Large intestine (tissue), 12 donors: ENCODE measurements at places on chromosomes 5 and 9.

- no peaks in the 10 kb centered on the region for H3K27me3 ChIP-seq
- H3K27ac ChIP-seq: no peak overlapping the region
- DNase-seq: no peak
- H3K4me3 ChIP-seq: no peak overlapping the region
Measured at GRCh38 chr5:172701291-172701656, 60.2 kb downstream of the NEURL1B start.

- H3K27ac ChIP-seq: no peak overlapping the region
- peaks cover 29% of the 10 kb centered on the region for H3K36me3 ChIP-seq
- H3K27me3 ChIP-seq: no peaks in the 10 kb centered on the region
- H3K4me3 ChIP-seq: no peak overlapping the region
- no peaks in the 10 kb centered on the region for H3K4me1 ChIP-seq
- peak; percentile 14 for DNase-seq
Measured at GRCh38 chr5:75363726-75364495, 26.9 kb downstream of the HMGCR start.

DNA sequence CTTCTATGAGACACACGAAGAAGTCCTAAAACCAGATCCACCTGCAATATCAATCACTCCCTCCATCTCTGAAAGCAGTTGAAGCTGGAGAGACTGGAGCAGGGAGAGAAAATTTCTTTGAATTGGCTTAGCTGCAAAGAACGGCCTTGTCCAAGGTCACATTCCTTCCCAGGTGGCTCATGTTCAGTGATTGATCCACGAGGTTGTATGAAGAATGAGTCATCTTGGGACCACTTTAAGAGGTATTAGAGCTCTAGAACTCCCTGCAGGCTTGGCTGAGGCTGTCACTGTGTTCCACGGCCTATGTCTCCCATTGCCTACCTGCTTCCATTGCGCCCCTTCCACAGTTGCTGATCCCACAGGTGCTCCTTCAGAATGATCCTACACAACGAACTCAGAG, 68.2 kb downstream of the HMHB1 start:
- H3K36me3 ChIP-seq: no peaks in the 10 kb centered on the region
- no peaks in the 10 kb centered on the region for H3K4me1 ChIP-seq
- H3K27ac ChIP-seq: no peak overlapping the region
- peaks cover 2% of the 10 kb centered on the region for H3K27me3 ChIP-seq

DNA sequence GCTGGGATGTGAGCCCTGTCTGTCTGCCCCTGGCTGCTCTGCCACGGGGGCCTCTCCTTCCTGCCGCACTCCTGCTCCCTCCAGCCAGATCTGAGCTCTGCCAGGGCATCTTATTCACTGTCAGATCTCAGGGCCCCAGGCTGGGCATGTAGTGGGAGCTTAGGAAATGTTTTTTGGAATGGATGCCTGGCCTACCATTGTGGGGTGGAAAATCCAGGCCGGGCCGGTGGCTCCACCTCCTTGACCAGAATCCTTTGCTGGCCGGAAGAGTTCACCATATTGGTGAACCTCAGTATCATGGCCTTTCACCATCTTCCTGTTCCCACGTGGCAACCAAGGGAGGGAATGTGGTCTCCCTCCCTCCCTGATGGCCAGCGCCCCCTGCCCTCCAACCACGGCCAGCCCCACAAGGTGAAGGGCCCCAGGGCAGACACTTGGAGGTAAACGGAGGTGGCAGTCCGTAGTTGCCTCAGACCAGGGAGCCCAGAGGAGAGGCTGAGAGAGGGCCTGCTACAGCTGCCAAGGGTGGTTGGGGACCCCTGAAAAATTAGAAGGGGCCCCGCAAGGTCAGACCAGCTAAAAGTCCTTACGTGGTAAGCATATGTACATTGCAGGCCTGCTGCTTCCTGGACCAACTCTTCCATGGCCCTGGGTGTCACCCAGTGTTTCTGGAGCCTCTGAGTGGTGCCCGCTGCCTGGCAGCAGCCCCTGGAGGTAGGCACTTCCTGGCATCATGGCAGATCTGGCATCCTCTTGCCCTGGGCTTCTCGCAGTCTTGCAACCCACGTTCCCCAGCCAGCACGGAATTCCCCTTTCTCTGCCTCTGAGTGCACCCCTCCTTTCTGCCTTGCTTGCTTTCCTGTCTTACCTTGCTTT, 153.3 kb downstream of the RGS3 start:
- no peak for DNase-seq
- peak overlapping the region; percentile 5 for H3K27ac ChIP-seq
- no peaks in the 10 kb centered on the region for H3K27me3 ChIP-seq
- no peak overlapping the region for H3K4me3 ChIP-seq
- no peaks in the 10 kb centered on the region for H3K36me3 ChIP-seq

- H3K27me3 ChIP-seq: no peaks in the 10 kb centered on the region
- no peak for DNase-seq
- H3K4me1 ChIP-seq: no peaks in the 10 kb centered on the region
- no peak overlapping the region for H3K4me3 ChIP-seq
- peaks cover 3% of the 10 kb centered on the region for H3K36me3 ChIP-seq
Measured at GRCh38 chr9:131961496-131961880, 118.2 kb downstream of the MED27 start.

DNA sequence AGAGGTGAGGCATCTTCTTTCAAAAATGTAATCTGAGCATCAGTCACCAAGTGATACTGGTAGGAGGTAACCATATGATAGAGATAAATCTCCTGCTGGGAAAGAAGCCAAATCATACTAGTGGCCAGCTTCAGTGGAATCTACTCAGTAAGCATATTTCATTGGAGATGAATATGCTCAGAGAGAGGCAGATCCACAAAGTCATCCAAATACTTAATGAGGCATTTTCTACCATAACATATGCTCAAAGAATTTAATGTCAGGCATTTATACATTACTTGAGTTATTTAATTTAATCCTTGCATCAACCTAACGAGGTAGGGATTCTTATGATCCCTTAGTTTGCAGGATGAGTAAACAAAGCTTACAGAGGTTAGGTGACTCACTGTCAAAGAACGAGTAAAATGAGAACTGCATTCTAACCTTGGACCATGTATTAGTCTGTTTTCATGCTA, 50.9 kb upstream of the DMRTA1 start:
- no peaks in the 10 kb centered on the region for H3K4me1 ChIP-seq
- no peaks in the 10 kb centered on the region for H3K27me3 ChIP-seq
- H3K4me3 ChIP-seq: no peak overlapping the region
- no peak for DNase-seq
- H3K27ac ChIP-seq: no peak overlapping the region

DNA sequence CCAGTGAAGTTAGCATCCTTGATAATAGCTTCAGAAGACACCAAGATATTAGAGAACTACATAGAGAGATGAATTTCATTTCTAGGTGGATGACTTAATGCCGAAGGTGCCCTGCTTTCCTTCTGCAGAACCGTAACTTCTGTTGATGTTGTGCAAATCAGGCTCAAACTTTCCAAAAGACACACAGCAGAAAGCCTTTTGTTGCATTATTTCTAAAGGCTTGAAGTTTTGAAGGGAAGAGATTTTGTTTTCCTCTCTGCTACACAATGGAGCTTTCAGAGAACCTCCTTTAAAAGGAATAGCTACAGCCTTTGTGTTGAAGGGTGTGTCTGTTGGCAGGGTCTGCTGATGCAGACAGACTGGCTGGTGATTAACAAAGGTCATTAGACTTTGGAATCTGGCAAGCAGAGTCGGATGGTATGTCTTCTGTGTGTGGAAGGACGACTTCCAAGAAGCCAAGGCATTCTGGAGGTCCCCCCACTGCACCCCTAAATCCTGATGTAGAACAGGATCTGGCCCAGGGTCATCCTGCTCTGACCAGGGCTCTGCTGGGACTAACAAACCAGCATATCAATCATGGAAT, 57.8 kb downstream of the ZNF462 start:
- H3K27ac ChIP-seq: peak overlapping the region; percentile 97
- peak; percentile 89 for DNase-seq
- no peaks in the 10 kb centered on the region for H3K27me3 ChIP-seq
- H3K36me3 ChIP-seq: peaks cover 25% of the 10 kb centered on the region
- peak overlapping the region; percentile 20 for H3K4me3 ChIP-seq
- H3K4me1 ChIP-seq: peaks cover 49% of the 10 kb centered on the region

DNA sequence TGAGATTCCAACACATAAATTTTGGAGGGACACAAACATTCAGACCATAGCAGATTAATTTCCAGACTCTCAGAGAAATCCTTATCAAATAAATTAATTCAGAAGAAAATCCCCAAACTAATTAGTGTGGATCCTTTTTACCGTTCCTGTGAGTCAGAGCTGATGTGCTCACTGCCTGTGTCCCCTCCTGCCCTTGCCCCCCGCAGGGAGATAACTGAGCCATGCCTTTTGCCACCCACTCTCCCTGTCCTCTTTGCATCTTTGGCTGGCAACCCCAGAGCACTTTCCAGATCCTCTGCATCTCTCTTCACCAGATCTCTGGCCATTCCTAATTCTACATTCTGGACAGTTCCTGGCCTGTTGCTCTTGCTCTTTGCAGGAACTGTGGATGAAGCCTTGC, 135.4 kb upstream of the MAP1B start:
- H3K36me3 ChIP-seq: no peaks in the 10 kb centered on the region
- H3K27me3 ChIP-seq: no peaks in the 10 kb centered on the region
- no peak overlapping the region for H3K4me3 ChIP-seq

GRCh38 chr5:135327429-135328127, 71.5 kb downstream of the MACROH2A1 start:
- H3K27ac ChIP-seq: no peak overlapping the region
- H3K4me3 ChIP-seq: no peak overlapping the region
- no peak for DNase-seq
- H3K36me3 ChIP-seq: peaks cover 8% of the 10 kb centered on the region
- H3K4me1 ChIP-seq: peaks cover 34% of the 10 kb centered on the region

DNA sequence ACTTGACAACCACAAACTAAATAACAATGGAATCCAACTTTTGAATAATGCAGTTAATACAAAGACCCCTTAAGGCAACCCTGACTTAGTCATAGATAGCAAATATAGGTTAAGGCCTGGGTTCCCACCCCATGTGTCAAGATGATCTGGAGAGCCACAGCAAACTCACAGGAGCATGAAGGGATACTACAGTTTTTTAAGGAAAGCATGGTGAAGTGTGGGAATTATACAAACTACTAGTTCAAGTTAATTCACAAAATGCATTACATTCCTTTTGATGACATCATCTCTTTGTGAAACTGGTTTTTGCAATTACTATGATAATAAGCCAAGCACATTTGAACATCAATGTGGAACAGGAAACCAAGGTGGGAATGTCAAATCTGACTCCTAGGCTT, 50.6 kb downstream of the LHFPL2 start:
- peaks cover 44% of the 10 kb centered on the region for H3K4me1 ChIP-seq
- H3K4me3 ChIP-seq: no peak overlapping the region
- H3K27ac ChIP-seq: no peak overlapping the region
- no peaks in the 10 kb centered on the region for H3K27me3 ChIP-seq
- no peak for DNase-seq

GRCh38 chr5:59598547-59598874, 295.0 kb downstream of the PDE4D start:
- peak overlapping the region; percentile 20 for H3K27ac ChIP-seq
- H3K4me3 ChIP-seq: peak overlapping the region; percentile 26
- peaks cover 6% of the 10 kb centered on the region for H3K4me1 ChIP-seq
- H3K27me3 ChIP-seq: no peaks in the 10 kb centered on the region
- DNase-seq: peak; percentile 79

- no peak overlapping the region for H3K27ac ChIP-seq
- H3K4me1 ChIP-seq: no peaks in the 10 kb centered on the region
- DNase-seq: no peak
- no peaks in the 10 kb centered on the region for H3K27me3 ChIP-seq
- no peak overlapping the region for H3K4me3 ChIP-seq
Measured at GRCh38 chr5:92435781-92436180, 1052.7 kb upstream of the ARRDC3 start.

DNA sequence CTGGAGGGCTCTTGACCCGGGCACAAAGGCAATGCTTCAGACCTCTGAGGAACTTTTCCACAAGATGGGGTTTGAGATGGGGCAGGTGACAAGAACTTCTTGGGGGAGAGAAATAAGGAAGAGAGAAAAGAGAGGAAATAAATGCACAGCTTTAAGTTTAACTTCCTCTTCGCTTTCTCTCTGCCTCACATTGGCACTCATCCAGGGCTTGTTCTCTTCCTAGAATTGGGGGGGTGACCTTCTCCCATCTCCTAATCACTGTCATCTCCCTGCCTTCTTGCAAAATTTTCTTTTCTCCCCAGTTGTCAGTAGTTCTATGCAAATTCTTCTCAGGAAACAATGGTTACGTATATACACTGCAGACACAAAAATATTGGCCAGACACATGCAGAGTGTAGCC, 19.1 kb upstream of the ADCY2 start:
- no peak for DNase-seq
- H3K27ac ChIP-seq: no peak overlapping the region
- H3K4me1 ChIP-seq: no peaks in the 10 kb centered on the region
- H3K36me3 ChIP-seq: no peaks in the 10 kb centered on the region
- no peak overlapping the region for H3K4me3 ChIP-seq

GRCh38 chr5:134813407-134813806, 32.4 kb upstream of the C5orf24 start:
- no peak for DNase-seq
- no peaks in the 10 kb centered on the region for H3K27me3 ChIP-seq
- H3K27ac ChIP-seq: no peak overlapping the region
- no peaks in the 10 kb centered on the region for H3K4me1 ChIP-seq

DNA sequence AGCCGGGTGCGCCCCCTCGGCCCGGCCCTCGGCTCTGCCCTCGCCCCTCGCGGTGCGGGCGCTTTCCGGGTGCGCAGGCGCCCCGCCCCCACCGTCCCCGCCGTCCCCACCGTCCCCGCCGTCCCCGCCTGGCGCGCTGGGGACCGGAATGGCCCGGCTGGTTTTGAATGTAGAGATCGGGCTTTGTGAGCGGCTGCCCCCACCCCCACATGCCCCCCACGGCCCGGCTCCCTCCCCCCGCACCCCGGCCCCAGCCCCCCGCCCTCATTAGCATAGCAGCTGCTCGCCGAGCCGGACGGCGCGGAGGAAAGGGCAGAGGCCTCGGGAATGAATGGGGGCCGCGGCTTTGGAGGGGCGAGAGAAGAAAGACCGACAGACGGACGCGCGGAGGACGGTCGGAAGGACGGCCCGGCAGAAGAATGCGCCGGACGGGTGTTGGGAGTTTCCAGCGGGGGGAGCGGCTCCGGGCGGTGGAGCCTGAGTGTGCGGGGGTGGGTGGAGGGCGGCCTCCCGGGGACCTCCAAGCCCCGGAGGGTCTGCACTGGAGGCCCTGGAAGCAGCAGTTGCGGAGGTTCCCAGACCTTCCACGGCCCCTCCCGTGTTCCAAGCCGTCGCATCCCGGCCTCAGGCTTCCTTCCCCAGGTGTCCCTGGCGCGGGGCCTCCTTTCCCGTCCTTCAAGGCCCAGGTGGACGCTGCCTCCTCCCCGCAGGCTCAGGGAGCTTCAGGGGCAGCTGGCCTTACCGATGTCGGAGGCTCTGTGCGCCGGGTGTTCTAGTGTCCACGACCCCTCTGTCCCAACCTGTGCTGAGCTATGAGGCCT, 6.0 kb downstream of the NRARP start:
- H3K27me3 ChIP-seq: peaks cover 27% of the 10 kb centered on the region
- H3K4me1 ChIP-seq: peaks cover 50% of the 10 kb centered on the region
- DNase-seq: no peak
- H3K36me3 ChIP-seq: peaks cover 14% of the 10 kb centered on the region

DNA sequence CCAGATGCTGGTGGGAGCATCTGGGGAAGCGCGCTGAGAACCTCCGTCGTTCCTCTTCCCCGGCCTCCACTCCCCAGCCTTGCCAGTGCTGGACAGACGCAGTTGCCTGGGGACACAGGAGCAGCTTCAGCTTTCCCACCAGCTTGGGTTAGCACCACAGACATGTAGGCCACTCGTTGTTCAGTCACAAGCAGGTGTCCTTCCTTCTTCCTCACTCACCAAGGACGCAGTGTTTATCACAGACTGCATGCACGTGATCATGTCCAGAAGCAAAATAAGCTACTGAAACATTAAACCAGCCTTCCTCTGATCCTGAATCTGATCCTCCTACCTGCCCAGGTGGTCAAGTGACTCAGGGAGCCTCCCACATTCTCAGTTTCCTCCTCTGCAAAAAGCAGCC, 232.9 kb downstream of the SYK start:
- DNase-seq: no peak
- H3K27ac ChIP-seq: no peak overlapping the region
- H3K4me3 ChIP-seq: no peak overlapping the region
- peaks cover 18% of the 10 kb centered on the region for H3K4me1 ChIP-seq
- no peaks in the 10 kb centered on the region for H3K27me3 ChIP-seq
